ENCODE measurements at places on chromosomes 4 and X.

GRCh38 chr4:22986262-22986661 lies 293.5 kb downstream of the GBA3 start:
- no peak for DNase-seq

GRCh38 chr4:7885216-7886006 lies 54.2 kb downstream of the AFAP1 start:
- no peak for DNase-seq

DNA sequence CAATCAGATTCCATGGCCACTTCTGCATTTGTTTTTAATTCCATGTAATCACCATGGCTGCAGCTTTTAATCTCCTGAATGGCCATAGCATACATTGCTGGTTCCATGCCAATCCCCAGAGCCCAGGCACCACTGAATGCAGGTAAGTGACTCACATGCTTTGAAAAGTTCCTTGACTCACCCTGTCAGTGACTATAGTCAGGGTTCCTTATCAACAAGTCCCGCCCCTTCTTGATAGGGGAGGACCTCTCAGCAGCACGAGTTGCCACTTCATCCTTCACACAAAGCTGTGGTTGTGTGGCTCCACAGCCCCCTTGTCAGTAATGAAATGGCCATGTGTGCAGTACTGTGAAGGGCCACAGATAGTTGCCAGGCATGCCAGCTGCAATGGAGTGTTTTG lies 516.6 kb downstream of the PPARGC1A start:
- DNase-seq, result no peak

GRCh38 chrX:7024850-7025249 lies 122.7 kb upstream of the STS start:
- DNase-seq, result no peak

DNA sequence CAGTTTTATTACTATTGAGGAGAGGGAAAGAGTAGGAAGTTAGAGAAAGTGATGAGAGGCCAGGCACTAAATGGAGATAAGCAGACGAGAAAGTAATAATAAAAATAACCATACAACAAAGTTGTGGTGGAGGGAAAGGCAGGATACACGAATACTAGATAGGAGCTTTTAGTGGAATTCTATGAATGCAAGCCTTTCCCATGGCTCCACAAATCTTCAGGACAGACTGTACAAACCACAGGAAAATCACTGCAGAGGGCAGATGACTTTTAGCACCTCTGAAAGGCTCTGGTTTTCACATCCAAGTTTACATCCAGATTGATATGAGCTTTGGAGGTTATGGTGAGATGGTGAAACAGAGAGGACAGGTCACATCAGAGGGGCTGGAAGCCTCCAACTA lies 41.5 kb downstream of the TNIP3 start:
- DNase-seq, result no peak

GRCh38 chrX:25523574-25524540 lies 508.1 kb upstream of the ARX start:
- DNase-seq, result peak; percentile 72

DNA sequence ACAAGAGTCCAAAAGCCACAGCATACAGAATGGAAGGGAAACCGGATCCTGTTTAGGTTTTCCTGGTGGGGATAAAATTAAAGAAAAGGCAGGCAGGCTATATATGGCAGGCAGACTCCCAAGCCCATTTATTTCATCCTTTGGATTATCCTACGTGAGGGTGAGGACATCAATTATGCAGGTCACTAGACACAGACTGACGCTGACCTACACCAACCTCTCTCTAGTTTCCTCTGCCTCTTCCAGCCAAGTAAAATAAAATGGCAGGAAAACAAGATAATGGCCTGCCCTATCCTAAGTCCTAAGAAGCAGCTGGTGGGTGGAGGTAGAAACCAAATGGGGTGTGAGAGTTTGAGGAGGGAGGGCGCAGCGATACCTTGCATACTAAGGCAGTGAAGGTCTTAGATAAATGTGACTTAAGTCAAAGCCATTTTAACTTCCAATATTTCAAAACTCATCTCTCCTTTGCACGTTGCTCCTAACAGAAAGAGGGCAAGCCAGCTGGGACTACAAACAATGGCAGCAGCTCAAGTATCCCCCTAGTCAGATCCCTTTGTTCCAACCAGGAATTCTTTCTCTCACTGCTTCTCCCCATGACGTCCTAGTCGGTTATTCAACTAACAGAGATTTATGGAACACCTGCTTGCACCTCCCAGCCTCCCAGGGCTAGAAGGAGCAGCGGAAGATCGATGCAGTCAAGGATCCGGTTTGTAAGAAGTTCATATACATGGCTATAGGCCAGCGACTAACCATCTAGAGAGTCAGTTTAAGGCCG lies 72.8 kb downstream of the IRF2 start:
- no peak for DNase-seq

- DNase-seq, result no peak
Measured at GRCh38 chrX:124441971-124442590, 95.7 kb downstream of the SH2D1A start.

GRCh38 chrX:77276742-77277141 lies 170.4 kb upstream of the FGF16 start:
- no peak for DNase-seq

- no peak for DNase-seq
Measured at GRCh38 chrX:71095981-71096759, 519 bp downstream of the FOXO4 start.

DNA sequence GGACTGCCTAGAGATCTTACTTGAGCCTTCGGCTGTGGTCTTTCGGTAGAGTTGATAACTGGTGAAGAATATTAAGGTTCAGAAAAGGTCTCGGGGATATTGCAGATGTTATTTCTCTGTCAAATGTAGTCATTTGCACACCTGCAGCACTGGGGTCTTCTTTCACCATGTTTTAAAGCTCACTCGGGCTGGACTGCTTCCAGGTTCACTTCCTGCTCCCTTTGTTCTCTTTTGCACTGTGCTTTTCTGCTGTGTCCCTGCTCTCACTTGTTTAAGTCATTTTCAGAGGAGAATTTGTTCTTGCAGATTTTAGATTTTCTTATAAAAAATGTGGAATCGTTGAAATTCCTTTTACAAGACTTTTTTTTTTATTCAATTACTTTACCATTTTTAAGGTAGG lies 68.5 kb downstream of the BMPR1B start:
- no peak for DNase-seq

DNA sequence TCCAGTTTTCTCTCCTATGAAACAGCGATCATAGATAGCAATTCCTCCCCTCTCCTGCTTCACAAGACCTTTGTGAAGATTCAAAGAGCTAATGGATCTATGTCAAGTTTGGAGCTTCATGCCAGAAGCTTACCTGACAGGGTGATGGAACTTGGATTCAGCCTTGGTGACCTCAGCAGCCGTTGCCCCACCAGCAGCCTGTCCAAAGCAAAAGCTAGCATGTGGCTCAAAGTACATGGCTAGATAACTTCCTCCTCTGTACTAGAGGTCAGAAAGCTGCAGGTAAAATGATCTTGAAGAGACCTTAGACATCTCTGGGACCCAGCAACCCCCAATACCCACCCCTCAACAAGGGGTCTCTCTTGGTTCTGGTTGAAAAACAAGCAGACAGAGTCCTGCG lies 1.8 kb downstream of the RIPPLY1 start:
- no peak for DNase-seq

- DNase-seq, result no peak
Measured at GRCh38 chr4:150583287-150584110, 1.5 kb downstream of the MAB21L2 start.

GRCh38 chr4:41287005-41287404 lies 30.3 kb downstream of the UCHL1 start:
- no peak for DNase-seq

DNA sequence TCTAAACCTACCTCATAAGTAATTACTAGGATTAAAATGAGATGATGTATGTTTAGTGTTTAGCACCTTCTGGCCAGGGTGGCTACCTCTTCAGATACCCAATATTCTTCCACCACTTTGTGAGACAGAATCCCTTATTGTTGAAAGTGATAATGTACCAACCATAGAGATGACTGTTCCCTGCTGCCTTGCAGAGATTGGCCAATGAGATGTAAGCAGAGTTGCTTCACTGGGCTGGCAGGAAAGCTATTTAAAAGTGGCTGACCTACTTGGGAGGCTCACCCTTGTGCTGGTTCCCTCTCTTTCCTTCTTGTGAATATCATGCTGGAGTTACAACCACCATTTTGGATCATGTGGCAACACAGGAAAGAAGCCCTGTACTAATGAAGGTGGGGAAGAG lies 58.9 kb downstream of the TMEM154 start:
- DNase-seq, result no peak

DNA sequence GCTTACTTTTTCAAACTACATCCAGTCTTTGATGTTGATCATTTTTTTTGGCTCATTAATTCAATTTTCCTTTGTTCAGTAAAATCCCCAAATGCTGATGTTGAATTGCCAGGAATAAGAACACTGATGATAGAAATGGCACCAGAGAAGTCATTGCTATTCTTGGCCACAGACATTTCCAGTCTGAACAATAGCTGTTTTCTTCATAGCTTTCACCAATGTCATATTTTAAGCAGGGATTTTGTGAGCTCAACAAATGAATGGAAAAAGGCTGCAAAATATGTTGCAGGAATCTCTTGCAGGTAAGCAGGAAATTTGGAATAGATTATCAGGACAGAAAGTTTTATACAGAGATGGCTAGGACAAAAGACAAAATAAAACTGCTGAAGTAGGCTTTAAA lies 40.5 kb upstream of the GLRB start:
- no peak for DNase-seq

DNA sequence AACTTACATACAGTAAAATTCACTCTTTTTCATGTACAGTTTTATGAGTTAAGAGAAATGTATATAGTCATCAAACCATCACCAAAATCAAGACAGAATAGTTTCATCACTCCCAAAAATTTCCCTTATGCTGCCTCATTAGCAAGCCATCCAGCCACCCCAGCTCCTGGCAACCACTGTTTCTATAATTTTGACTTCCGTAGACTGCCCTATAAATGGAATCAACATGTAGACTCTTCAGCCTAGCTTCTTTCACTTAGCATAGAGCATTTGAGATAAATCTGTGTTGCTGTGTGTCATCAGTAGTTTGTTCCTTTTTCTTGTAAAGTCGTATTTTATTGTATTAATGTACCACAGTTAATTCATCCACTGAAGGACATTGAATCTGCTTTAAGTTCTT lies 23.2 kb downstream of the HDX start:
- DNase-seq, result no peak

- no peak for DNase-seq
Measured at GRCh38 chr4:7847206-7847605, 92.5 kb downstream of the AFAP1 start.

- DNase-seq, result no peak
Measured at GRCh38 chr4:169418846-169419245, 148.1 kb upstream of the SH3RF1 start.

DNA sequence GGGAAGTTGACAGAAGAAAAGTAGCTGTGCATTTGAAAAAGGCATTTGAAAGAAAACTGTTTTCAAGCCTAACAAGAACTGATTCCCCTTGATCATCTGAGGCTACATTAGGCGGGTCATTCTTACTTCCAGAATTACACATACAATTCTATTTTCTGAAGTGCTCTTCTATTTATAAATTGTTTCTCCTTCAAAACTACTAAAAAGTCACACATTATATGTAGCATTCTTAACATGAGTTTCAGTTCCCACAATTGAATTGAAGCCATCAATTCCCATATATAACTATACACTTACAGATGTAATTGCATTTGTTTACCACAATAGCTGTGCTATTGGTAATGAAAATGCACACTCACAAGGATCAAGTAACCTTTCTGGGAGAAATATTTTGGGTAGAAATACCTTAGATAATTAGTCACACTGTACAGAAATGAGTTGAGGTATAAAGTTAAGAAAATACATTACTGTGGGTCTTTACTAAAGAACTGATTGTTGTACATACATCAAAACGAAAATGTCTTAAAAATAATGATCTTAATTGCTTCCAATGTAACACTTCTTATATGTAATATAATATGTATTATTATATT lies 1688.0 kb upstream of the AGA start:
- DNase-seq, result no peak

GRCh38 chrX:144253356-144253755 lies 369.5 kb downstream of the UBE2NL start:
- no peak for DNase-seq

GRCh38 chr4:139530833-139531427 lies 25.1 kb downstream of the SETD7 start:
- DNase-seq, result no peak

- no peak for DNase-seq
Measured at GRCh38 chr4:105712766-105713165, 4.2 kb downstream of the GSTCD start.

- DNase-seq, result peak; percentile 21
Measured at GRCh38 chrX:19544693-19545305, 29.5 kb upstream of the MAP3K15 start.

DNA sequence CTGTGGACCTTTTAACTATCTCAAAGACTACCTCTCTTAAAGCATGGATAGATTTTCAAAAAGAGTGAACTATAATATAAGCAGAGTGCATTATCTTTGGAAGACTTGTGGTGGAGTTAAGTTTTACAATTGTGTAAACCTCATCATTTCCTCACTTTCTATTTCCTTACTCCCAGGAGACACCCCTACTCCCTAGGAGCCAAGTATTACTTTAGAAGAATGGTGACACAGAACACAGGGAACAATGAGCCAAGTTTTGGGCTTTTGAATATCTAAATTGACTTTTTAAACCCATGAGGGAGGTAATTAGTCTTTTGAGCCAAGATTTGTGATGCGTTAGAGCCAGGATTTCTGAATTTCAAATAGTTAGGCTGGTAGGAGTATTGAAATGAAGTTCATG lies 78.9 kb upstream of the UNC5C start:
- no peak for DNase-seq

GRCh38 chrX:39714471-39714870 lies 383.3 kb downstream of the BCOR start:
- no peak for DNase-seq

- no peak for DNase-seq
Measured at GRCh38 chr4:132646186-132646585, 502.9 kb upstream of the PCDH10 start.

DNA sequence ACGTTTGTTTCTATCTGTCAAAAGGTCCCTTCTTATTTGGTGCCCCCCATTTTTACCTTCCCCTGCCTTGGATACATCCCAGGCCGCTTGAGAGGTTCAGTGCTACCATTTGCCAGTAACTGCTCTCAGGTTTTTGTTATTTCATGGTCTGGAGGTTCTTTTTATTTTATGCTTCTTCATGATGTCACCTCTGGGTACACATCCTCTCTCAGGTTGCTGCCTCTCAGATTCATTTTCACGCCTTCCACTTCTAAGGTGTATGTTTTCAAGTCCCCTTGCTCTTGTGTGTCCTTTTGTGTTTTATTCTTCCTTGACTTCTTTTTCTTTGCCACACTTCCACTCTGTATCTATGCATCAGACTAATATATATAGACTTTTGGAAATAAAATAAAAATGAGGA lies 640.1 kb upstream of the AADAT start:
- DNase-seq, result no peak

DNA sequence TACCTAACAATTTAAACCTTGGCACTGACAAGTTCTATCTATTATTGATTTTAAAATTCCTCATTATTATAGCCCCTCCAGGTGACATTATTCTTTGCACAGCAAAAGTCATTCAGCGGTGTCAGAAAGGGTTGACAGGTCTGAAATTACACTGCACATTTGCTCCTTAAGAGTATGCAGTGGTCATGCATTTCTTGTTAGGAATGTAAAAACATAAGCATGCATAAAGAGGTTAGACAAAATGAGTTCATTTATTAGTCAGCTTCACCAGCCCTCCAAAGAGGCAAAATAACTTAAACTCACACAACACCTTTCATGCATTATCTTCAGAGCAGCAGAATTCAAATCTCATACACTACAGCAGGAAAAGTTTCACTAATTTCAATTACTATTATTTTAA lies 158.8 kb downstream of the HNRNPD start:
- no peak for DNase-seq

Data from LNCaP clone FGC (cell line).